ENCODE measurements at places on chromosomes 11 and 22.

GRCh38 chr22:26339755-26340154 is 89.3 kb upstream of the ASPHD2 start:
- ATAC-seq, result peak; percentile 33

DNA sequence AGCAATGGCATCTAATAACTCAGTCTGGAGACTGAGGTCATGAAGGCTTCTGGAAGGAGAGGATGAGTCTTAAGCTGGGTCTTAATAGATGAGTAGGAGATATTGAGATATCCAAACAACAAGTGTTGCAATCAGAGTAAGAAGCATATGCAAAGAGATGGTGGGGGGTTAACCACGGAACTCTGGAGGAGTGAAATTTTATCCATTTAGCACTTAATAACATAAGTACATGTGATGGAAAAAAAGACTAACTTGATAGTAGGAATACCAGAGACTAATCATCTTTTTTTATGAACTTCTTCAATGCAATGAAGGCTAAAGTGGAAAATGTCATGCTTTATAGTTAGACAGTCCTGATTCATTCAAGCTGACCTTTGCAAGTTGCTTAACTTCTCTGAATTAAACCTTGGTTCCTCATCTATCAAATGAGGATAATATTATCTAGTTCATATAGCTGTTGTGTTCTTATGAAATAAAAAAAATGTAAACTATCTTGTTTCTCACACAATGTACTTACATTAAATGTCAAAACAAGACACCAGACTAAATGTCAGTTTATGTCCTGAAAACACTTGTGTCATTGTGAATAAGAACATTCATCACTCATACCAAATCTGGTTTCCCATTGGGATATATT is 403.1 kb upstream of the CCDC90B start:
- no peak for ATAC-seq

DNA sequence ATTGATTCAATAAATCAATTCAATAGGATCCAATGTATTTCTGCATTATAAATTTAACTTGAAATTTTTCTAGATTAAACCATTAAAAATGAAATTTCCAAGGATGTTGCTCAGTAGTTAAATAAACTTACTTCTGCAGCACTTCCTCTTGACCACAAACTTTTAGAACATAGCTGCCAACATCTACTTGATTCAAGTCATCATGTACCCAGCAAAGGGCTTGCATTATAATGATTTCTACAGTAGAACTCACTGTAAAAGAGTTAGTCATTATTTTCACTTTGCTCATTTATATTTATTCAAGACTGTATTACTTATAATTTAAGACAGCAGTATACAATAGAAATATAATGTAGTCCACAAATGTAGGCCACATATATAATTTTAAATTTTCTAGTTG is 59.2 kb downstream of the PIK3C2A start:
- ATAC-seq, result no peak

- ATAC-seq, result no peak
Observed at GRCh38 chr11:121443688-121444275, 8.3 kb upstream of the SORL1 start.

GRCh38 chr11:6217722-6218121 is 12.4 kb downstream of the C11orf42 start:
- ATAC-seq, result no peak

GRCh38 chr11:7655253-7656217 is 17.8 kb downstream of the CYB5R2 start:
- no peak for ATAC-seq

DNA sequence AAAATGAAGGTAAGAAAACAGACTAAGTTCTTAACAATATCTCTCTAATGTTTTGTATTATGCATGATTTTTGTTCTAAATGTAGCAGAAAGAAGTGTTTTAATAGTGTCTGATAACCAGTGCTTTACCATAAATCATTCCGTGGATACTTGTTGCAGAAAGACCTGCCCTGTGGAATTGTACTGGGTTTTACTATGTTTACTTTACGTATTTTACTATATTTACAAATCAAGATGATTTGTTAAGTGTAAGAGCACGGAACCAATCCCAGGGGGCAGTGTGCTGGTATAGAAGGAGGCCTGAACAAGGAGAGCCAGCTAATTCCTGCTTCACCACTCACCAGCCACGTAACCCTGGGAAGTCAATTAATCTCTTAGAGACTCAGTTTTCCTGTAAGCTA is 1.4 kb downstream of the HTR3B start:
- ATAC-seq, result peak; percentile 60

GRCh38 chr11:130328420-130328819 is 13.7 kb upstream of the ZBTB44 start:
- ATAC-seq, result no peak

- ATAC-seq, result no peak
Observed at GRCh38 chr11:94786264-94787126, 18.3 kb downstream of the AMOTL1 start.

DNA sequence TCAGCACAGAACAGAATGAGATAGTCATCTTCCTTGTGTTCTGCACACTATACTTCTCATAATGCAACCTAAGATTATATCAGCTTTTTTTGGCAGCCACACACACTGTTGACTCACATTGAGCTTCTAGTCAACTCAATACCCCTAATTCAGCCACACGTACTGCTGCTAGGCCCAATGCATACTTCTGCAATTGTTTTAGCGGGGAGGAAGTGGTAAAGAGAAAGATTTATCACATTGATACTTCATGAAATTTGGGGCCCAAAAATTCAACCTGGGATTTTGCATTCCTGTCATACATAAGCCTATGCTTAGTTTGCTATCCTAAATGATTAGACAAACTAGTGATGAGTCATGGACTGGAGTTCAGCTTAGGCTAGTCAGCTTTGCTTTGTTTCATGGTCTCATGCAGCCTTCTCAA is 8.6 kb upstream of the UPB1 start:
- peak; percentile 38 for ATAC-seq

DNA sequence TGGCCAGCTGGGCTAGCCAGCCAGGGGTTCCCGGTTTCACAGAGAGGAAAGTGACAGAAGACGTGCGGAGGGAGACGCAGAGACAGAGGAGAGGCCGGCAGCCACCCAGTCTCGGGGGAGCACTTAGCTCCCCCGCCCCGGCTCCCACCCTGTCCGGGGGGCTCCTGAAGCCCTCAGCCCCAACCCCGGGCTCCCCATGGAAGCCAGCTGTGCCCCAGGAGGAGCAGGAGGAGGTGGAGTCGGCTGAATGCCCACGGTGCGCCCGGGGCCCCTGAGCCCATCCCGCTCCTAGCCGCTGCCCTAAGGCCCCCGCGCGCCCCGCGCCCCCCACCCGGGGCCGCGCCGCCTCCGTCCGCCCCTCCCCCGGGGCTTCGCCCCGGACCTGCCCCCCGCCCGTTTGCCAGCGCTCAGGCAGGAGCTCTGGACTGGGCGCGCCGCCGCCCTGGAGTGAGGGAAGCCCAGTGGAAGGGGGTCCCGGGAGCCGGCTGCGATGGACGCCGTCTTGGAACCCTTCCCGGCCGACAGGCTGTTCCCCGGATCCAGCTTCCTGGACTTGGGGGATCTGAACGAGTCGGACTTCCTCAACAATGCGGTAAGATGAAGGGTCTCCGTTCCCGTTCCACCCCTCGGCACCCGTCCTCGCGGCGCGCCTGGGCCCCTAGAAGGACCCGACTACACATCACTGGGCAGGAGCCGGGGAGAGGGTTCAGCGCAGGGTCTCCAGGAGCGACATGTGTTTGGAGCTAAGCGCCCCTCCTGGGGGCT is at the start of gene CREB3L1:
Gene CREB3L1 (plus strand): TSS at position 41 of the 765 bp plus-strand sequence. CDS start 450 bp downstream, at position 491.
- ATAC-seq, result peak; percentile 26

DNA sequence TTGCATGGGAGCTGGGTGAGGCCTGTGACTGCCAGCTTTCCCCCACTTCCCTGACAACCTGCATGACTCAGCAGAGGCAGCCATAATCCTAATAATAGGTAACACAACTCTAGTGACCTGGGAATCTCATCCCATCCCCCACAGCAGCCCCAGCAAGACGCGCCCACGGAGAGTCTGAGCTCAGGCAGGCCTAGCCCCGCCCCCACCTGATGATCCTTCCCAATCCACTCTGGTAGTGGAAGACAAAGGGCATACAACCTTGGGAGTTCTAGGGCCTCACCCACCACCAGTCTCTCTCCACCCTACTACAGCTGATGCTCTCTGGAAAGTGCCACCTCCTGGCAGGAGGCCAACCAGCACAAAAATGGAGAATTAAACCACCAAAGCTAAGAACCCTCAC is 60.3 kb downstream of the CWF19L2 start:
- ATAC-seq, result no peak

GRCh38 chr11:95385577-95385976 is 154.6 kb upstream of the SESN3 start:
- no peak for ATAC-seq

DNA sequence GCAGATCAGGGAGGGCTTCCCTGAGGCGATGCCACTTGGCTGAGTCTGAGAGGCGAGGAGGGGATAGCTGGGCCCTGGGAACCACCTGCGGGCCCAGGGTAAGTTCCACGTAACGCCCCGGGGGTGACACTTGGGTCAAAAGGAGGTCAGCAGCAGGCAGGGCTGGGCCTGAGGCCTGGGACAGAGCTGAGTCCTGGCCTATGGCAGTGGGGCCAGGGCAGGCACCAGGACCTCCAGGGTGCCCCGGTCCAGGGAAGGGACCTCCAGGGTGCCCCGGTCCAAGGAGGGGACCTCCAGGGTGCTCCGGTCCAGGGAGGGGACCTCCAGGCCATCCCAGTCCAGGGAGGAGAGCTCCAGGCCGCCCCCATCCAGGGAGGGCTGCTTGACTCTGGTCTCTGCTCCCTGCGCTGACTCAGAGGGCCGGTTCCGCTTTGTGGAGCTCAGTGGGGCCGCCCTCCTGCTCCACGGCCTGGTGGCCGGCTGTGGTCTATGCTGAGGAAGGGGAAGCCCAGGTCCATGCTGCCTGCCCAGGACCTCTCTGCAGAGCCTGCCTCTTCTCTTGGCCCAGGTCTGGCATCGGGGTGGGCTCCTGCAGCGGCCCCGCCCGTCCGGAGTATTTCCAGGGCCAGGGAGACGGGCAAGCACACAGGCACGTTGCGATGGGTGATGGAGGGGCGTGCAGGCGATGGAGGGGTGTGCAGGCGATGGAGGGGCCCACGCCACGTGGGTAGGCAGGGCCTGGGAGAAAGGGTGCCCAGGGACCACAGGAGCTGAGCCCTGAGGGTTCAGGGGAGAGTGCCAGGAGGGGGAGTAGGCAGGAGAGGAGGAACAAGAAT is 19.5 kb upstream of the WNT7B start:
- no peak for ATAC-seq

GRCh38 chr11:119626197-119626841 is 102.7 kb downstream of the NECTIN1 start:
- ATAC-seq, result no peak

GRCh38 chr22:36554098-36554497 is 25.1 kb upstream of the EIF3D start:
- no peak for ATAC-seq

- no peak for ATAC-seq
Observed at GRCh38 chr11:79321263-79321662, 119.6 kb downstream of the TENM4 start.

DNA sequence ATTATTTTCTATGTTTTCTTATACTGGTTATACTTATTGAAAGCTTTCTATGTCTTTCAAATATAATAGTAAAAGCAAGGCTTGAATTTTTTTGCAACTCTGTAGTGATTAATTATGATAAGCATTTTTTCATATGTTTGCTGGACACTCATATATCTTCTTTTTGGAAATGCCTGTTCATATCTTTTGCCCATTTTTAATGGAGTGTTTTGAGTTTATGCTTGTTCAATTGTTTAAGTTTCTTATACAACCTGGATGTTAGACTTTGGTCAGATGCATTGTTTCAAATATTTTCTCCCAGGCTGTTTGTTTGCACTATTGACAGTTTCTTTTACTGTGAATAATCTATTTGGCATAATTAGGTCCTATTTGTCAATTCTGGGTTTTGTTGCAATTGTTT is 11.9 kb downstream of the OR52H1 start:
- ATAC-seq, result no peak

GRCh38 chr22:46352691-46353386 is 17.3 kb downstream of the TRMU start:
- no peak for ATAC-seq

GRCh38 chr11:34238966-34239365 is 118.8 kb downstream of the ABTB2 start:
- ATAC-seq, result no peak

GRCh38 chr11:113884361-113884836 is 9.0 kb upstream of the USP28 start:
- peak; percentile 18 for ATAC-seq

GRCh38 chr22:35997438-35997837 is 31.2 kb downstream of the RBFOX2 start:
- ATAC-seq, result no peak

GRCh38 chr22:24500277-24500820 is 5.2 kb downstream of the UPB1 start:
- peak; percentile 40 for ATAC-seq

- no peak for ATAC-seq
Observed at GRCh38 chr11:126354631-126355323, 709 bp upstream of the ST3GAL4 start.

DNA sequence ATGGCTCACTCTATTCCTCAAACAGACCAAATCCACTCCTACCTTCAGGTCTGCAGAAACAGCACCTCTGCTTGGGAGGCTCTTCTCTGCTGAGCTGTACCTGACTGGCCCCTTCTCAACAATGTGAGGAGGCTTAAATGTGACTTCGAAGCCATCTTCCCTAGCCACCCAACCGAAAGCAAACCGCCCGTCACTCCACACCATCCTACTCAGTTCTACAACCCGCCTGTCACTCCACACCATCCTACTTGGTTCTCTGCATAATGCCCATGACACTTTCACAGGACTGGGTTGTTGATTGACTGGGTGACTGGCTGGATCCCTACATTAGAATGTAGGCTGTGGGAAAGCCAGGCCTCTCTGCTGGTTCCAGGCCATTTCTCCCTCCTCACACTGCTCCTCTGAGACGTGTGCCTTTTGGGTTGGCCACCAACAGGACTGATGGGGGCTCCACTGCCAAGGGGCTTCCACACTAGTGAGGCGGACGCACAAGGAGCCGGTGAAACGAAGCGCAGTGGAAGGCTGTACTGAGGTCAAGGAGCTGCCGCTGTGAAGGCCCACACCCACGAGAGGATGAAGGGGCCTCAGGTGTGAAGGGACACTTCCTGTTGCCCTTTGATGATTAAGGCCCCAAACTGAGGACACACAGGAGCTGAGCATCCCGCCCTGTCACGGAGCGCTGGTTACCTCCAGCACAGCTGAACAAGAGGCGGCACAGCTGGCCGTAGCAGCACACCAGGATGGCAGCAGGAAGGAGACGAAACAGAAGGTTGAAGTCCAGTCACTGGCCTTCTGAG is 47.5 kb upstream of the SPATA19 start:
- ATAC-seq, result no peak

Data from motor neuron (in vitro differentiated cells).